ENCODE measurements at places on chromosomes 12 and 14. TPM values are rescaled to one million over a fixed set of nuclear protein-coding genes. Genes with fewer than 3 reads are reported as not detected.

RIPK3 gene
- 2.3 TPM for total RNA-seq

DNA sequence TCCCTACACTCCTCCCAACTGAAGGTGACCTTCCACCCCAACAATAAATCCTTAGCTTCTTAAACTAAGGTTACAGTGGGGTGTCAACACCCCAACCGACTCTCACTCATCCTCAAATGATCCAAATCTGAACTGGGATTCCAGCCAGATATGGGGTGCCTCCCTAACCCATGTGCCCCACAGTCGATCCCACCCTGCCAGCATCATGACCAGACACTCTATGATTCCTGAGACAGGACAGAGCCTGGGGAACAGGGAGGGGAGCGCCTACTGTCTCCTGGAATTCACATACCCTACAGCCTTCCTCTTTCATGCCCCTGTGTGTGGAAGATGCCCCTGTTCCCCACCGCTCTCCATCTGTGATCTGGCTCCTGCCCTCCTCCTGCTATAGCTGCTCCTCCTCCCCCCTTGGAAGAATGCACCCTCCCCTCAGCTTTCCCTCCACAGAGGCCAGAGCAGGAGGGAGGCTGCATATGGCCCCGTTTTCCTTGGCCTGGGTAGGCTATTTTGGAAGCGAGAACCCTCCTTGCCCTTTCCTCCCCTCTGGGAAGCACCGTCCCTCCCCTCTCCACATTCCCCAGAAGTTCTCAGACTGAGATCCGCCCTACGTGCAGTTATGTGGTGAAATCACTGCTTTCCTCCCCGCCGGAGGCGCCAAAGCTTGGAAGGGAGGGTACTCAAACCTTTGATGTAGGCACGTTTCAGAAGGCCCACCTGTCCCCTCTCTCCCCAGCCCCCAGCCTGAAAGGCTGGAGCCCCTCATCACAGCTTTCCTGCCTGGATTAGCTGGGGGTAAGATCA lies 48.0 kb downstream of the SMUG1 start:
- DNase-seq: no peak

DNA sequence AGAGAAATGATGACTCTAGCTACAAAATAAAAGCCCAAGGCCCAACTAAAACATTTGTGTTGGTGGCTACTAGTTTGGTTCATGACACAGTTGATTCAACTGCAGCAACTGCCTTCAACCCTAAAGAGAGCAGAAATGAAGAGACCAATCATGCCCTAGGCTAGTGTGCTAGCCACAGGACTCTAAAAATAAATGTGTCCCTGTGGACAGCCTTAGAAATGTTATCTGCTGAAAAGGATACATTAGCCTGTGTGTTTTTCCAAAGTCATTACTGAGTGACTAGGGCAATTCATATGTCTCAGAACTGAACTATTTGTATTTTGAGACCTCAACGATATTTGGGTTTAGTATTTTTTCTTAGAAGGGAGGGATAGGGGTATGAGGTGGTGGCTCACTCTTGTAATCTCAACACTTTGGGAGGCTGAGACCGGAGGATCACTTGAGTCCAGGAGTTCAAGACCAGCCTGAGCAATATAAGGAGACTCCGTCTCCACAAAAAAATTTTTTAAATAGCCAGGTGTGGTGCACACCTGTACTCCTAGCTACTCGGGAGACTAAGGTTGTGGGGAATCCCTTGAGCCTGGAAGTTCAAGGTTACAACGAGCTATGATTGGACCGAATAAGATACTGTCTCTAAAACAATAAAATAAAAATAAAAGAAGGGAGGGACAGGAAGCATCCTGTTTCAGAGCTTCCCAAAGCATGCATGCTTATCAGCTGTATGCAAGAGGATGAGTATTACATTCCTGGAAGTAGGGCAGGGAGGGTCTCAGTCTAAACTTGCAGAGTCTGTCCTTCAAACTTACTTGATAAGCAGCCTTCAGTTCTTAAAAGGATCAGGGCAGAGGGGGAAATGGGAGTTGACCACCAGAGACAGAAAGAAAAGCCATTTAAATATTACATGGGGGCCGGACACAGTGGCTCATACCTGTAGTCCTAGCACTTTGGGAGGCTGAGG lies 29.6 kb upstream of the NAP1L1 start:
- no peak for DNase-seq

- no peak for DNase-seq
Measured at GRCh38 chr14:64704143-64704742, at the start of gene PLEKHG3. Gene PLEKHG3, plus strand, starts transcription at chr14:64704424. Its CDS starts 23,208 bp downstream, at chr14:64727632.

DNA sequence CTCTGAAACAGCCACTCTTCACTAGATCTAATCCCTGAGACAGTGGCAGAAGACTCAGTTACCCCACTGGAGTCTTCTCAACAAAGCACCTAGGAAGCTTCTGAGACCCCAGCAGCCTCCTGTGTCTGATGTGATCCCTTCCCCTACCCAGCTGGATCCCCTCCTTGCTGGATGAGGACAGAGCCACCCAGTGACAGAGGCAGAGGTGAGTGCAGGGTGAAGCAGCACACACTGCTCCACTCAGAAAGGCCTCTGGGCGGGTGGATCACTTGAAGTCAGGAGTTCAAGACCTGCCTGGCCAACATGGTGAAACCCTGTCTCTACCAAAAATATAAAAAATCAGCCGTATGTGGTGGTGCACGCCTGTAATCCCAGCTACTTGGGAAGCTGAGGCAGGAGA lies 2.7 kb downstream of the SPRYD3 start:
- no peak for DNase-seq

RNF212B gene
- total RNA-seq: not detected

CPNE6 gene
- not detected for total RNA-seq

DNA sequence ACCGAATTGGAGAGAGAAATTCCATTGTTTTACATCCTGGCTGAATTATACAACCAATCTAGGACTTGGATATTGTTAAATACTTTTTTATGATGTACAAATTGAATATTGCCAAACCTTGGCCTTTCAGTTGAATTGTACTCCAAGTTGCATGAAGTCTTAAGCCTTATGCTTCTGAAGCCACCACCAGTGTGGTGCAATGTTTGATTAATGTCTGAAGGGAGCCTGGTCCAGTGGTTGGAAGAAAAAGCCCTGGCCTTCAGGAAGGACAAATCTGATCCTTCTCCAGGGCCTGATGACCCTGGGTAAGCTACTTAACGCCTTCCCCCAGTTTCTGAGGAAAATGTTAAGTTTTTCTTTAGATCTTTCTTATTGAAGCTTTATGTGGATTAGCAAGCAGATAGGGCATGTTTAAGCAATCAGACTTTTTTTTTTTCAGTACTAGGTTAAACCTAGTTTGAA lies 72.0 kb downstream of the PAPOLA start:
- no peak for DNase-seq

GRCh38 chr12:118682656-118683055 lies 298.7 kb upstream of the SRRM4 start:
- DNase-seq: no peak

EPYC gene
- not detected for total RNA-seq

DNA sequence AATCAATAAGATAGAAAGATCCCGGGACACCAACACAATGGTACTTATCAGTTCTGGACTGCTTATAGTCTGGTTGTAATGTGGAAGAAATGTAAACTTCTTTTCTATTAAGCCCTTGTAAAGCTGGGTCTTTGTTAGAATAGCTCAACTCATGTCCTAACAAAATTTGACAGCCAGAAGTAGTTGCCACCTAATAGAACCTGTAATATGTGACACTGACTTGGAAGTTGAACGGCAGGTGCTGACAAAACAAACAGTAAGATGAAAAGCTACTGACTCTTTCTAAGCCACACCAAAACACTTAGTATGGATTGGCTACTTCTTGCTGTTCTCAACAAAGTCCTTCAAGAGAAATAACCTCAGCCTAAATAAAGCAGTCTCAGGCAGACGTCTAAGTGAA lies 56.6 kb downstream of the KIF21A start:
- no peak for DNase-seq

TAS2R8 gene
- not detected for total RNA-seq
